ENCODE measurements at places on chromosomes 3 and 15. TPM values are rescaled to one million over a fixed set of nuclear protein-coding genes. Genes with fewer than 3 reads are reported as not detected.

- no peak overlapping the region for H3K4me3 ChIP-seq
- no peaks in the 10 kb centered on the region for H3K27me3 ChIP-seq
- no peaks in the 10 kb centered on the region for H3K4me1 ChIP-seq
- H3K36me3 ChIP-seq, result no peaks in the 10 kb centered on the region
These were observed 28.9 kb upstream of the GPD1L start for GRCh38 chr3:32077260-32078084.

DNA sequence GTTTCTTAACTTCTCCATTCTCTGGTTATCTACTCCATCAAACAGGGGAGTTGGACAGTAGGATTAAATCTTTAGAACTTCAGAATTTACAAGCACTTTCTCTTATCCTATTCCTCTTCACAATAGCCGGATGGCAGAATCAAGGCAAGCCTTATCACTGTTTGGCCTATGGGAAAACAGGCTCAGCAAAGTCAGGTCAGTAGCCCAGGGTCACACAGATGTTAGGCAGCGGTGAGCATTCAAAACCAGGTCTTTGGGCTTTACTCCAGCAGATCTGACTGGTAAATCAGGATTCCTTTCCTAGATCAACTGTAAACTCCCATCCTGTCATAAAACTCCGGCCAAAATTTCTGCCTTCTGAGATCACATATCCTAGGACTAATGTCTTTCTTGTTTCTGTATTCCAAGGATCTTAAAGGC is 258.4 kb downstream of the OPA1 start:
- peaks cover 12% of the 10 kb centered on the region for H3K4me1 ChIP-seq
- no peak overlapping the region for H3K4me3 ChIP-seq
- DNase-seq, result no peak

- H3K4me3 ChIP-seq, result no peak overlapping the region
- no peaks in the 10 kb centered on the region for H3K36me3 ChIP-seq
- H3K4me1 ChIP-seq, result peaks cover 12% of the 10 kb centered on the region
- peak; percentile 58 for DNase-seq
- no peaks in the 10 kb centered on the region for H3K27me3 ChIP-seq
These were observed 297.0 kb upstream of the EPHA3 start for GRCh38 chr3:88810455-88810854.

- no peak overlapping the region for H3K27ac ChIP-seq
- peaks cover 9% of the 10 kb centered on the region for H3K4me1 ChIP-seq
- no peaks in the 10 kb centered on the region for H3K36me3 ChIP-seq
These were observed 2.0 kb upstream of the SEMA3G start for GRCh38 chr3:52446631-52447511.

DNA sequence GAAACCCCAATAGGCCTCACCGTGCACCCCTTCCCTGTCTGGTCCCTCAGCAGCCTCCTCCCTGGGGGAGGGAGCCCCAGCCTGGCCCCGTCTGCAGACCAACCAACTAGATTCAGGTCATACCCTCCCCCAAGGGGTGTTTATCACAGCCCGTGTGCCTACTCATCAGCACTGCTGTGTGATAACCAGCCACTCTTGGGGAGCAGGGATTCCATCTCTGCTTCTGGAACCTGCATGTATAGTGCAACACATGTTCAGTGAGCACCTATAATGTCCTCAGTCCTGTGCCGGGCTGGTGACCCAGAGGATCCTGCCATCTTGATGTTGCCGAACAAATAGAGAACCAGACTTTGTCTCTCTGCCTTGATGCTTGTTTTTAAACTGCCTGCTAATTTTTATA is 6.6 kb upstream of the SLCO2A1 start:
- no peaks in the 10 kb centered on the region for H3K27me3 ChIP-seq
- no peak for DNase-seq
- no peaks in the 10 kb centered on the region for H3K36me3 ChIP-seq
- H3K4me3 ChIP-seq, result no peak overlapping the region
- H3K27ac ChIP-seq, result no peak overlapping the region

GRCh38 chr3:29759411-29760225 is 478.7 kb downstream of the RBMS3 start:
- H3K4me1 ChIP-seq, result peaks cover 40% of the 10 kb centered on the region
- no peaks in the 10 kb centered on the region for H3K36me3 ChIP-seq
- no peaks in the 10 kb centered on the region for H3K27me3 ChIP-seq
- DNase-seq, result peak; percentile 47

- peaks cover 17% of the 10 kb centered on the region for H3K36me3 ChIP-seq
- H3K27ac ChIP-seq, result no peak overlapping the region
- no peaks in the 10 kb centered on the region for H3K27me3 ChIP-seq
- H3K4me3 ChIP-seq, result no peak overlapping the region
- no peak for DNase-seq
These were observed 9.8 kb downstream of the ANKRD28 start for GRCh38 chr3:15787941-15788340.

The TTC21A gene
- total RNA-seq, result 3.9 TPM

The CLSTN2 gene
- total RNA-seq, result 80.9 TPM

The GOLGA8H gene
- 0.32 TPM for total RNA-seq

The ARGFX gene
- total RNA-seq, result not detected

The DIPK2A gene
- total RNA-seq, result 19.1 TPM

The PPP1R14D gene
- not detected for total RNA-seq

All from astrocyte (in vitro differentiated cells and primary cell).